ENCODE measurements at places on chromosomes 3 and 15. TPM values are rescaled to one million over a fixed set of nuclear protein-coding genes. Genes with fewer than 3 reads are reported as not detected.

Gene GHRL
- total RNA-seq, result 0.77 TPM

Gene SUSD5
- not detected for total RNA-seq

Gene NRROS
- 3.7 TPM for total RNA-seq

Gene GABRB3
- 6.5 TPM for total RNA-seq

Gene MCCC1
- total RNA-seq, result 57.5 TPM

Gene SPRED1
- 21.1 TPM for total RNA-seq

Gene MYEF2
- total RNA-seq, result 129 TPM

Gene CCDC39
- total RNA-seq, result not detected

Gene PLD1
- total RNA-seq, result not detected

Gene TRAIP
- 41.8 TPM for total RNA-seq

Gene ZNF502
- not detected for total RNA-seq

Gene GPR176
- total RNA-seq, result not detected

Gene CCDC80
- total RNA-seq, result 0.28 TPM

Gene MST1R
- total RNA-seq, result 0.38 TPM

Gene RETNLB
- not detected for total RNA-seq

Gene HIGD2B
- total RNA-seq, result 0.33 TPM

Gene DUOXA2
- total RNA-seq, result not detected
